ENCODE measurements at places on chromosomes 13 and 19.

DNA sequence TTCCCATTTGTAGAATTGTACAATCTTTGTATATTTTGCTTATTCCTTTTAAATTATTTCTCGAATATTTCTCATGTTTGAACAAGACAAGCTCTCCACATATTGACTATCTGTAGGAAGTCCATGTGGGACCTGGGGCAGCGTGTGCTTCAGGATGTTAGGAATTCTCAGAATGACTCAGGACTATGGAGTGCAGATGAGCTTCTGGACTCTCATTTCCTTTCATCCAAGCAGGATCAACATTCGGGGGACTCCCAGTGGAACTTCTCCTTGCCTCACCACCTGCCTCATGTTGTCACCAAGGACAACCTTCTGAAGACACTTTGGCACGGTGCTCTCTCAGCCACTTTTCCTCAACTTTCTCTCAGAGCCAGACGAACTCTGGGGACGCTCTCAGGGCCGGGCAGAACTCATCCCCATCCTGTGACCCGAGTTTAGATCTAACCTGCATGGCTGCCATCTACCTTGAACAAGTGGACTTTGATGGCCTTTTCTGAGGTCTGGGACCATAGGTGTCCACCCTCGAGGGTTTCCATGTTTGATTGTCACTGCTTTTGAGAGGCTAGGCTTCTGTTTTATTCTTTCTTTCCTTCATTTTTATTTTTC lies 441.7 kb downstream of the IRS2 start:
- peak; percentile 48 for DNase-seq

GRCh38 chr19:41861846-41862245 lies 1.8 kb downstream of the RPS19 start:
- no peak for DNase-seq

GRCh38 chr13:33286128-33286527 lies 573 bp upstream of the STARD13 start:
- no peak for DNase-seq

GRCh38 chr13:23144431-23144830 lies 36.3 kb upstream of the SGCG start:
- no peak for DNase-seq

- DNase-seq = no peak
Measured at GRCh38 chr19:1859331-1859781, 4.0 kb downstream of the KLF16 start.

GRCh38 chr13:51453207-51453958 lies 547 bp upstream of the INTS6 start:
- no peak for DNase-seq

- DNase-seq = no peak
Measured at GRCh38 chr13:96963786-96964475, 30.3 kb downstream of the OXGR1 start.

- peak; percentile 85 for DNase-seq
Measured at GRCh38 chr13:47215736-47216135, 318.9 kb upstream of the HTR2A start.

DNA sequence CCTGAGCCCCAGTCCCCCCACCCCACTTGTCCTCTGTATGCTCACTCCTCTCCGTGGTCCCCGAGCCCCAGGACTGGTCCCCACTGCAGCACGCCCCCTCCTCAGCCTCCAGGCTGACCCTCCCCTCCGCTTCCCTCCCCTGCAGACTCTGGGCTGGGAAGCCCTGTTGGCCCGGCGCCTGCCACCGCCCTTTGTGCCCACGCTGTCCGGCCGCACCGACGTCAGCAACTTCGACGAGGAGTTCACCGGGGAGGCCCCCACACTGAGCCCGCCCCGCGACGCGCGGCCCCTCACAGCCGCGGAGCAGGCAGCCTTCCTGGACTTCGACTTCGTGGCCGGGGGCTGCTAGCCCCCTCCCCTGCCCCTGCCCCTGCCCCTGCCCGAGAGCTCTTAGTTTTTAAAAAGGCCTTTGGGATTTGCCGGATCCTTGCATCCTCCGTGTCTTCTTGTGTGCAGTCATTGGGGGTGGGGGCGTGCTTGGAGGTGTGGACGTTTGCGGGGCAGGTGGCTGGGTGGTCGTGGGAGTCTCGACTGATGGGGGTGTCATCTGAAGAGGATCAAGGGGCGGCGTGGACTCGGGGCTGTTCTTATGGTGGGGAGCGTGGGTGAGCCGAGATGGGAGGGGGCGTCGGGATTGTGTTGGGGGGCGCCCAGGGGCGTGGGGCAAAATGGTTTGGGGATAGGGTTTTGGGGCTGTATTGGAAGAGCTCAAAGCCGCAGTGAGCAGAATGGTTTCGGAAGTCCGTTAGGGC lies 3.5 kb downstream of the PTGER1 start:
- no peak for DNase-seq

- no peak for DNase-seq
Measured at GRCh38 chr13:92137520-92137919, 739.1 kb downstream of the GPC5 start.

DNA sequence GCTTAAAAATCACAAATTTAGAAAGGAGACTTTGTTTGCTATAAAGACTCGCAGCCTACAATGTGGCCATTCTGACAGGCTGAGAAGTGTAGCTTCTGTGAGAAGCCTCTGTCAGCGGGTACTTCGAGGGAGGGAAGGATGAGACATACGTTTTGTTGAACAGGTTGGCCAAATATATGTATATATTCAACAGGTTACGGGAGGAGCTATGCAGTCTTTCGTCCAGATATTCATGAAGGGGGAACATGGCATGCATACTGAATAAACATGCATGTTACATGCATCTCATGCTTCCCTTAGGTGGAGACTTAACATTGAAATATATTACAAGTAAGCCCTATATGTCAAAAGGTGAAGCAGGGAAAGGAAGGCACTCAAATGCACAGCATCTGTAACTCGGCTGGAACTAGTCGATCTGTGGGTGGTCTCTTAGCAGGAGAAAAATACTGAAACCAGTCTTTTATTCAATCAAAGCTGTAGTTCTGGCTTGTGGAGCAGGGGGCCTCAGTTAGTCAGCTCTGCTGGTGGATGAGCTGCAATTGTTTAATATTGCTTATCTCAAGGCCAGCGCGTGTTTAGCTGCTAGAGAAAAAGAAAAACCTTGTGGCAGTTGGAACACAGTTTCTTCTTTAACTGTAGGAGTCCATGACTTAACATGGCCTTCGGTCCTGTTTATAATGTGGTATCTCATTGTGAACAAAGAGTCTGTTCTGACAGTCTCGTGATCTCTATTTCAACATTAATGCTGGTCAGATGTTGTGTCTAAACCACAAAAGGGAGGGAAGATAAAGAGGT lies 94.3 kb downstream of the FAM216B start:
- DNase-seq = no peak

- DNase-seq = no peak
Measured at GRCh38 chr13:109595471-109595870, 190.9 kb downstream of the IRS2 start.

DNA sequence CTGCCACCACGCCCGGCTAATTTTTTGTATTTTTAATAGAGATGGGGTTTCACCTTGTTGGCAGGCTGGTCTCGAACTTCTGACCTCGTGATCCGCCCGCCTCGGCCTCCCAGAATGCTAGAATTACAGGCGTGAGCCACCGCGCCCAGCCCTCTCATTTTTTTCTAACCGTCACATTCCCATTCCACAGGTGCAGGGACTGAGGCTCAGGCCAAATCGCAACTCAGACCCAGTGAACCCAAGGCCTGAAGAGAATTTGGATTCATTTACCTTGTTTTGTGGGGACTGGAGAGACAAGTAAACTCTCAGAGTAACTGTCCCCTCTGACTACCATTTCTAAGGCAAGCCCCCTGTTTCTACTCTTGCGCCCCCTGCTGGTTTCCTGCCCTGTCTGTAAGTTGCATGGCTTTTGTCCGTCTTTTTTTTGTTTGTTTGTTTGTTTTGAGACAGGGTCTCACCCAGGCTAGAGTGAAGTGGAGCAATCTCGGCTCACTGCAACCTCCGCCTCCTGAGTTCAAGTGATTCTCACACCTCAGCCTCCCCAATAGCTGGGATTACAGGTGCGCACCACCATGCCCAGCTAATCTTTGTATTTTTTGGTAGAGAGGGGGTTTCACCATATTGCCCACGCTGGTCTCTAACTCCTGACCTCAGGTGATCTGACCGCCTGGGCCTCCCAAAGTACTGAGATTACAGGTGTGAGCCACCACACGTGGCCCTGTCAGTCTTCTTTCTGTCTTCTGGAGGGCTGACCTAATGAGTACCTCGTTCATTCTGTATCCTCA lies 2.3 kb upstream of the STRN4 start:
- peak; percentile 49 for DNase-seq

- DNase-seq = no peak
Measured at GRCh38 chr19:18438331-18439024, 545 bp upstream of the ISYNA1 start.

DNA sequence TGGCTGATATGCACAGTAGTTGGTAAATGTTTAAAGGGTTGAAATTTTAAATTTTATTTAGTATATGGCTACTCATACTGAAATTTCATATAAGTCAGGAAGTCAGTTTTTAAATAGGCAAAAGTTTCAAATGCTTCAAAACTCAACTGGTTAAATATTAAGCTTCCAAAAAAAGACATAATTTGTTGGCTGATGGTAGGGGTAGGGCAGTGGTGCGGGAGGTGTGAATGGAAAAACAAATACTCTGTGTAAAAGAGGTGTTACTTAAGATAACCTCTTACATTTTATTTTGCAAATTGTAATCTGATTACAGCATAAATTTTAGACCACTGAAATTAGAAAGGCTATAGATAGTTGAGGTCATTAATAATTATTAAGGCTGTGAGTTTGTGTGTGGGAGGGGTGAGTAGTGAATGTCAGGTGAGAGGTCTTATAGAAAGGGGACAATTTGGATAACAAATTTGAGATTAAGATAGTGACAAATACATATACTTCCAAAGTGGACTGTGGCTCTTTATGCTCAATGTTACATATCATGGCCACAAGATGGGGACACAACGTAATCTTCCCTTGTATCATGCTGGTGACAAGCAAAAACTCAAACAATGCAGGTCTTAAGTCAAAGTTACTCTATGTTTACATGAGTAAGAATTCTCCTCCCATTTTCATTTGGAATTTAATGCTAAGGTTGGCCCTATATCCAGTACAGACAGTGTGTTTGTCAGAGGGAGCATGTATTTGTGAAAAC lies 36.6 kb upstream of the OXGR1 start:
- DNase-seq = peak; percentile 37

- no peak for DNase-seq
Measured at GRCh38 chr13:47480951-47481350, 520.1 kb downstream of the SUCLA2 start.

DNA sequence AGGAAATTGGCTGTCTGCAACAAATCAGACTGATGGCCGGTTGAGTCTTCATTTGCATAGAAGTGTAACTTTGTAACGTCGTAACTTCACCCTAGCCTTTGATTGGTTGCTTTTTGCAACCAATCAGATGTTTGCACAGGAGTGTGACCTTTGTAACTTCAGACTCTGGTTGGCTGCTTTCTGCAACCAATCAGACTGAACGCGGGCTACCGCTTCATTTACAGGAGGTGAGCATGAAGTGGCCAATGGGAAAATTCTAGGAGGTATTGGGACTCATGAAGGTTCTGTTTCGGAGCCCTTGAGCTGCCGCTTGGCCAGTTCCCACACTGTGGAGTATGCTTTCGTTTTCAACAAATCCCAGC lies 441 bp upstream of the ZNF559 start:
- DNase-seq = peak; percentile 78

- DNase-seq = no peak
Measured at GRCh38 chr13:72125561-72125960, 258.6 kb upstream of the DACH1 start.

DNA sequence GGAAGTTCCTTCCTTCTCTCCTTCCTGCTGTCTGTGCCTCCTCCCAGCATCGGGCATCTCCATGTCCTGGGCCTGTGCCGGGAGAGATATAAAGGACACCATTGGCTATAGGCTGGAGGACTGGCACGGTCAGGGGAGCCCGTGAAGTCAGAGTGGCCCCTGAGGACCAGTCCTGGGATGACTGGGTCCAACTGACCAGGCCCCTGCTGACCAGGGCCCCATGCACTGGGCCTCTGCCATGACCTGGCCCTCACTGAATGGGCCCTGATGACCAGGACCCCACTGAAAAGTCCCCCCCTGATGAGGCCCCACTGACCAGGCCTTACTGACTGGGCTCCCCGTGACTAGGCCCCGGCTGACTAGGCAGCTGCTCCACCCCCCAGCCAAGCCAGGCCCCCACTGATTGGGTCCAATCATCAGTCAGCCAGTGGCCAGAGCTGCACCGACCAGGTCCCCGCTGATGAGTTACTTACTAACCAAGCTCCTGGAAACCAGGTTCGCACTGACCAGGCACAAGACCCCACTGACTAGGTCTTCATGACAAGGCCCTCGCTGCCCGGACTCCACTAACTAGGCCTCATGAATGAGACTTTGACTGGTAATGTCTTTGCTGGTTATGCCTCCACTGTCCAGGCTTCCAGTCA lies 20.0 kb upstream of the ZNF14 start:
- no peak for DNase-seq

- DNase-seq = no peak
Measured at GRCh38 chr13:60260440-60260839, 96.7 kb upstream of the DIAPH3 start.

GRCh38 chr13:70985371-70985770 lies 877.1 kb upstream of the KLHL1 start:
- no peak for DNase-seq

GRCh38 chr13:100051070-100051469 lies 37.8 kb upstream of the PCCA start:
- no peak for DNase-seq
